Glomerular endothelial cell (primary cell): ENCODE measurements at places on chromosomes 2 and 18. TPM values are rescaled to one million over a fixed set of nuclear protein-coding genes. Genes with fewer than 3 reads are reported as not detected.

SMYD5 gene
- 9.5 and 18.4 TPM in 2 replicates for total RNA-seq

CXCR4 gene
- 68.4 and 211 TPM in 2 replicates for total RNA-seq

PROKR1 gene
- not detected in 2 replicates for total RNA-seq

DYNAP gene
- total RNA-seq: not detected in 2 replicates

TMEM200C gene
- 0.29 and 0.58 TPM in 2 replicates for total RNA-seq

SP9 gene
- total RNA-seq: not detected in 2 replicates

FAM237A gene
- total RNA-seq: not detected in 2 replicates

UXS1 gene
- total RNA-seq: 95.3 and 133 TPM in 2 replicates

DHRS9 gene
- total RNA-seq: 3.0 TPM in 1 of 2 replicates, not detected in the other

ZNF514 gene
- 5.1 and 8.3 TPM in 2 replicates for total RNA-seq

HOXD12 gene
- total RNA-seq: not detected in 2 replicates

KLF7 gene
- 24.2 and 30.6 TPM in 2 replicates for total RNA-seq

ERFE gene
- 34.1 and 64.1 TPM in 2 replicates for total RNA-seq

BABAM2 gene
- total RNA-seq: 30.5 and 38.4 TPM in 2 replicates

CAPN13 gene
- total RNA-seq: not detected in 2 replicates

TMEM163 gene
- total RNA-seq: 1.6 and 3.2 TPM in 2 replicates

MGAT4A gene
- total RNA-seq: 60.4 and 68.4 TPM in 2 replicates

GPBAR1 gene
- total RNA-seq: 0.35 and 0.39 TPM in 2 replicates

SUCLG1 gene
- total RNA-seq: 56.3 and 85.4 TPM in 2 replicates

B4GALT6 gene
- total RNA-seq: 10.2 and 11.8 TPM in 2 replicates

ITGB6 gene
- 0.47 and 0.68 TPM in 2 replicates for total RNA-seq

CPO gene
- 0.48 TPM in 1 of 2 replicates, not detected in the other for total RNA-seq

KCNJ3 gene
- total RNA-seq: not detected in 2 replicates

TDRD15 gene
- not detected in 2 replicates for total RNA-seq

DNAJC5G gene
- total RNA-seq: 0.47 TPM in 1 of 2 replicates, not detected in the other

EXOC6B gene
- 25.8 and 35.1 TPM in 2 replicates for total RNA-seq

CLEC4F gene
- total RNA-seq: 0.18 TPM in 1 of 2 replicates, not detected in the other

SPP2 gene
- not detected in 2 replicates for total RNA-seq

CCDC141 gene
- total RNA-seq: 0.06 TPM in 1 of 2 replicates, not detected in the other

EGR4 gene
- total RNA-seq: not detected in 2 replicates

HTR2B gene
- total RNA-seq: 0.19 and 1.2 TPM in 2 replicates

REEP1 gene
- total RNA-seq: 0.05 and 0.06 TPM in 2 replicates

DUSP11 gene
- total RNA-seq: 26.4 and 38.2 TPM in 2 replicates

LBX2 gene
- total RNA-seq: 3.9 and 4.3 TPM in 2 replicates

ITGA6 gene
- 288 and 382 TPM in 2 replicates for total RNA-seq

CYS1 gene
- 0.12 and 1.1 TPM in 2 replicates for total RNA-seq

KCNE4 gene
- 0.47 and 1.2 TPM in 2 replicates for total RNA-seq

AGXT gene
- total RNA-seq: not detected in 2 replicates

SLC5A7 gene
- total RNA-seq: not detected in 2 replicates

REG1A gene
- total RNA-seq: not detected in 2 replicates

FZD7 gene
- total RNA-seq: 9.2 and 10.5 TPM in 2 replicates

CNGA3 gene
- total RNA-seq: not detected in 2 replicates

SCYGR4 gene
- total RNA-seq: not detected in 2 replicates

UNC80 gene
- 0.06 TPM in 1 of 2 replicates, not detected in the other for total RNA-seq

OXER1 gene
- total RNA-seq: not detected in 2 replicates

NRBP1 gene
- total RNA-seq: 117 and 130 TPM in 2 replicates

CRYGD gene
- not detected in 2 replicates for total RNA-seq

WDR12 gene
- total RNA-seq: 15.2 and 22.9 TPM in 2 replicates

IL36G gene
- not detected in 2 replicates for total RNA-seq

ARHGEF33 gene
- 0.18 and 0.19 TPM in 2 replicates for total RNA-seq

ARID5A gene
- total RNA-seq: 16.1 and 20.5 TPM in 2 replicates

CYRIA gene
- total RNA-seq: 16.0 and 19.4 TPM in 2 replicates

GATA6 gene
- total RNA-seq: 7.0 and 18.1 TPM in 2 replicates

NT5DC4 gene
- not detected in 2 replicates for total RNA-seq

L3MBTL4 gene
- 0.53 and 1.3 TPM in 2 replicates for total RNA-seq

ASXL2 gene
- total RNA-seq: 17.5 and 22.6 TPM in 2 replicates
